ENCODE measurements at places on chromosomes 5 and 9.

DNA sequence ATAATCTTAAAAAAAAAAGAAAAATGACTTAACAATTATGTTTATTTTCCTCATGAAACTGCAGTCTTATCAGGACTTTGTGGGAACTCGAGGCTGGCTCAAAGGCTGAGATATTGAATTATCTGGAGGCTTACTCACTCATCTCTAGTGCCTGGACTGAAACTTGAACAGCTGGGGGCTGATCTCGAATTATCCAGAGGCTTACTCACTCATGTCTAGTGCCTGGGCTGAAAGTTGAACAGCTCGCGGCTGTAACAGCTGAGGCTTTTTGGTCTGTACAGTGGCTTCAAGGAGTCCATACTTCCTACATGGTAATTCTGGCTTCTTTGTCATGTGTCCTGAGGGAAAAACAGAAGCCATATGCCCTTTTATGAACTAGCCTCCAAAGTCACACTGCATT, 371.9 kb downstream of the CETN3 start:
- DNase-seq: no peak

DNA sequence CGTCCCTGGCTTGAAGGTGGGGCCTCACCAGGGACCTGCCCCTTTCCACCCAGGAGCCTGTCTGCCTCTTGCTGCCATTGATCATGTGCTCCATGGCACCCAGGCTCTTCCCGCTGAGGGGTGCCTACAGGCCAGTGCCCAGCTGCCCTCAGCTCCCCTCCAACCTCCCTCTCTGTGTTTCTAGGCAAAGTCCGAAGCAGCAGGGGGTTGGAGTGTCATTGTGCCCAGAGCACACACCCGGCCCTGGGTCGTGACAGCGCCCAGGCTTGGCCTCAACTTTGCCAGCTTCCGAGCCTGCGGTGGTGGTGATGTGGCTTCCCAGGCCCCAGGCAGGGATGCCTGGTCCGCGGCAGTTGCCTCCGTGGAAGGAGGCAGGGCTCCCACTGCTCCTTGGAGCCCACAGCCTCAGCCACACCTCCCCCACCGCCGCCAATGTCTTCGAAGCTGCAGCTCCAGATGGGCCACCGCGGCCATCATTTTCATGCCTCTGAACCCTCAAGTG, 52.4 kb downstream of the GTF3C4 start:
- DNase-seq: no peak

GRCh38 chr9:99040911-99041582, 63.9 kb upstream of the TGFBR1 start:
- no peak for DNase-seq

DNA sequence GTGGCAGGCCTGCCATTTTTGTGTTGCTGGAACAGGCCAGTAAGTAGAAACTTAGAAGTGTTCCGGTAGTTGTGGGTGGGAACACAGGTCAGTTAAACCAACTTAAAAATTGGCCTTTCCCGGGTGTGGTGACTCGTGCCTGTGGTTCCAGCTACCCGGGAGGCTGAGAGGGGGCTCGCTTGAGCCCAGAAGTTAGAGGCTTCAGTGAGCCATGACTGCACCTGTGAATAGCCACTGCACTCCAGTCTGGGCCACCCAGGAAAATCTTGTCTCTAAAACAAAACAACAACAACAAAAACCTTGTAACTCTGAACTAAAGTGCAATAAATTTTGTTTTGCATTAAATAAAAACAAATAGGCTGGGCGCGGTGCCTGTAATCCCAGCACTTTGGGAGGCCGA, 1.4 kb upstream of the NHP2 start:
- no peak for DNase-seq

DNA sequence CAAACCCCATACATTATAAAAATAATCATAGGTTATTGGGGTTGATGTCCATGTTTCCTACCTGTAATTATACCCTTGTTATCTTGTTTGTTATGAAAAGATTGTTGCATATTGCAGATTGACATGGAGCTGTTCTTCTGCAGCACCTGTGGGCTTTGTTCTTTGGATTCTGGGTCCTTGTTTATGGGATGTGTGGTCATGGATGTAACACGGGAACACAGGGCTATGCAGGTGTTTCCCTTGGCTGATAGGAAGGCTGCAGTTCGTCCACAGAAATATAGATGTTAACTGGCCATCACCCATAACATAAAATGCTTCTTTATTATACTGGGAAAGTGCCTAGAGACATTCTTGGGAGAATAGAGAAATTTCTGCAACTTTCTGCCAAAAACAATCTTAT, 77.9 kb downstream of the FBXL7 start:
- DNase-seq: no peak

- DNase-seq: no peak
Observed at GRCh38 chr5:117149312-117149711, 574.7 kb upstream of the SEMA6A start.

- no peak for DNase-seq
Observed at GRCh38 chr5:135220394-135221186, 178.4 kb downstream of the MACROH2A1 start.

GRCh38 chr9:7554699-7555098, 244.9 kb downstream of the DMAC1 start:
- no peak for DNase-seq
